NCI-H1436 (cell line): ENCODE measurements at places on chromosomes 16 and 17.

DNA sequence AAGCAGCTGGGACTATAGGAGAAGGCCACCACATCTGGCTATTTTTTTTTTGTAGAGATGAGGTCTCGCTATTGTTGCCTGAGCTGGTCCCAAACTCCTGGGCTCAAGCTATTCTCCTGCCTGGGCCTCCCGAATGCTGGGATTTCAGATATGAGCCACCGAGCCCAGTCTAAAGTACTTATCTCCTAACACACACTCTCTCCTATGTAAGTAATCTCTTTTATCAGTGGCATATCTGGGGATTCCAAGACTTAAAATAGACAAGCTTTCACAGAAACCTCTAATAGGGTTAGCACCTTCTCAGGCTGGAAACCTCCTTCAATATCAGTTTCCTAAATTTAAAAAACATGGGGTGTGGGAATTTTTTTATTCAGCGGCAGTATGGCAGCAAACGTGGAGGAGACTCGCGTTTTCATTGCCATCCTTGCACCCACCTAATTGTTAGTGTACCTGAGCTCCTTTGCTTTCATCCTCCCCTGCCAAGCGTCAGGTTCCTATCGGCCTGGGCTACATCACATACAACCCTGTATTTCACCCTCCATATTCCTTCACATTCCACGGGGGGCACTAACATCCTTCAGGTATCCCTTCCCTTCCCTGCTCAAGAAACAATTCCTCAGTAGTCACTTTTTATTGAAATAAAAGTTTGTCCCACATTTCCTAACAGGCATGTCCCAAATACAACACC is 1.1 kb downstream of the EZH1 start:
- DNase-seq: no peak

DNA sequence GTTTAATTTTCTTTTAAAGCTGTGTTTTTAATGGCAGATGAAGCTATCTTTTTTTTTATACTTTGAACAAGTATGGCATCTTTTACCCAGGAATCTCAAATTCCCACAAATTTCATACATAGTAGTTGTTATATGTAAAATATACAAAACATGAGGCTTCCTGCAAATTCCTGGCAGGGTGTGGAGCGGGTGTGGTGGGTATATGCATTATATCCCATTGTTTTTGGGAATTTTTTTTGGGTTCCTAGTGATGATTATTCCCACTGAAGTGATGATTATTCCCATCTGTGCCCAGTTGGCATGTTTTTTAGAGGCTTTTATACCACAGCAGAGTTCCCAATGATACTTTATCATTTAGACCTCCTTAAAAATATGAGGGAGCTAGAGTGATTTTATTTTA is 320.4 kb downstream of the ZFHX3 start:
- no peak for DNase-seq

GRCh38 chr17:63928966-63929695 is 3.0 kb downstream of the CD79B start:
- no peak for DNase-seq

DNA sequence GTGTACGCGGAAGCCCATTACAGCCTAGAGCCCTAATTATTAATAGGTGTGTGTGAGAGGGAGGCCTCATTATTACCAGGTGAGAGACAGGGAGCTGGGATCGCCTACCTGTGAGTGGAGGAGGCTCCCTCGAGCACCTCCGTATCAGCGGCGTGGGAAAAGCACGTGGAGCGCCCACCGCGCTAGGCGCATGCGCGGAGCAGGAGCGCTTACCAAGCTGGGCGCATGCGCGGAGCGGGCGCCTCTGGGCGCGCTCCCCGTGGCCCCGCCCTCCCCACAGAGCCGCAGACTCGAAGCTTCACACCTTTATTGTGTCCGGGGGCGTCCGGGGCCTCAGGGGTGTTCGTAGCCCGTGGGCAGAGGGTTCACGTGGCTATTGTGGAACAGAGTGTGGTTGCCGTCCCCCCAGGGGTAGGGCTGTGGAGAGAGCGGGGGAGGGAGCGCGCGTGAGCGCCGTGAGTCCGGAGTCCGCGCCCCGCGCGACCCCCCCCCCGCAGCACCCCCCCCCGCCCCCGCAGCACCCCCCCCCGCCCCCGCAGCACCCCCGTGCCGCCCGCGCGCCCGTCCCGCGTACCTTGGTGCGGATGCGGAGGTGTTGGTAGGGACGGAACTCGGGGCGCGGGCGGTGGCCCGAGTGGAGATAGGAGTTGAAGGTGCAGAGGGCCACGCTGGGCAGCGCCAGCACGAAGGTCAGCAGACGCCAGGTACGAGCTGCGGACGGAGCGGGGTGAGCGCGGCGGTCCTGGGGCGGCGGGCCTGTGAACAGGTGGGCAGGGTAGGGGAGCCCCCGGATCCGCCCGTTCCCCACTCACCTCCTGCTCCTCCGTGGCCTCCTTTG is 500 bp downstream of the COX6A2 start:
- no peak for DNase-seq

DNA sequence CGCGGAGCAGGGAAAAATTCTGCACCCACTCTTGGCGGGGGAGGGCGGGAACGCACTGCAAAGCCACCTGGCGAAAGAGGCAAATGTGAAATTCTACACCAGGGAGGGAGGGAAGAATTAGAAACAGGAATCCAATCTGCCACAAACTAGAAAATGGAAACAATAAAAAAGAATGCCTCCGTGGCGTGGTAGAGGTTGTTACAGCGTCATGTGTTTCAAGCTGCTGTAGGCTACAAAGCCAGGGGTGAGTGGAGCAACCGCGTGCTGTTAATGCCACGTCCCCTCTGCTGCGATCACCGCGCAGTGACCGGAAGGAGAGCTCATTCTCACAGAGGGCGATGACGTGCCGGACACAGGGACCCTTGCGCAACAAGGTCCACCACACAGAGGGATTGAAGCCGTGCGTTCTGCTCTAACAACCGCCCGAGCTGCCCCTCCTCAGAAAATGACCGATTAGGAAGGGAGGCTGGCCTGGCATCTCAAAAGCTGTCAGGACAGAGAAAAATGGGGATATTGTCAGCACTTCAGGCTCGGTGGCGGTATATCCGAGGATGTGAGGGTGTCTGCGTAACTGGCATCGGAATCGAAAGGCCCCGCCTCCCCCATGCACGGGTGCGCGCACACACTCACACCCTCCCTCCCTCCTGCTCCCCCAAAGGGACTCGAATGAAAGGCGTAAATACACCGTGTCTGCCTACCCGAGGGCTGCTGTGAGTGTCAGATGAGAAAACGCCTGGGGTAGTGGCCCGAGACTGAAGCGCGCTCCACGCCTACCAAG is 70.8 kb upstream of the TNRC6C start:
- DNase-seq: peak; percentile 80

GRCh38 chr17:14098246-14098645 is 28.9 kb downstream of the COX10 start:
- no peak for DNase-seq

DNA sequence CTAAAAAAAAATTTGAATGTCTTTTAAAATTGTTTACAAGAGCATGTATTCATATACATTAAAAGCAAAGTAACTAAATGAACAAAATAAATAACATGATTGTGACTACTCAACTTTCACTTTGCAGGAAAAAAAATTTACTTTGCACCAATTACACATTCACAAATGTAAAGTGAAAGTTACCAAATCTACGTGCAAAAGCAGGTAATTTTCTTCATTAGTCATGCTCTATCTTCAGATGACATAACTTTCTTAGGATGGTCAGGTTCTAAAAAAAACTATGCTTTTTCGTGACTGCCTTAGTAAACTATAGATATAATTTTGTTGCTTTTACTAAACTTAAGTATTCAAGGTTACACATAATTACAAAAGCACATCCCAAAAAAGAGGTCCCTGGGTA is 17.0 kb upstream of the ABCA10 start:
- DNase-seq: no peak

- DNase-seq: no peak
These were observed 135.9 kb downstream of the KATNIP start for GRCh38 chr16:27685807-27686206.

DNA sequence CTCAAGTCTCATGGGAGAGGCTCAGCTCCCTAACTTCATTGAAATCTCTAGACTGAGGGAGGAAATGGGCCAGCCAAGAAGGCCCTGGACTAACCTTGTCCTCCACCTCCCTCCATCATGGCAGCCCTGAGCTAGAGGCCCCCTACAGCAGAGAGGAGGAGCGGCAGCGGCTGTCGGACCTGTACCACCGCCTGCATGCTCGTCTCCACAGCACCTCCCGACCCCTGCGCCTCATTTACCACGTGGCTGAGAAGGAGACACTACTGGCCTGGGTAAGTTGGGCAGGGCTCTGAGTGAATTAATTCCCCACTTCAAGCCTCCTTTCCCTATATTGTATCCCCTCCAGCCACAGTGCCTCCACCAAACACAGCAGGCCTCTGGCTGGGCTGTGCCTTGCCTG is 3.8 kb upstream of the SYCE1L start:
- no peak for DNase-seq

DNA sequence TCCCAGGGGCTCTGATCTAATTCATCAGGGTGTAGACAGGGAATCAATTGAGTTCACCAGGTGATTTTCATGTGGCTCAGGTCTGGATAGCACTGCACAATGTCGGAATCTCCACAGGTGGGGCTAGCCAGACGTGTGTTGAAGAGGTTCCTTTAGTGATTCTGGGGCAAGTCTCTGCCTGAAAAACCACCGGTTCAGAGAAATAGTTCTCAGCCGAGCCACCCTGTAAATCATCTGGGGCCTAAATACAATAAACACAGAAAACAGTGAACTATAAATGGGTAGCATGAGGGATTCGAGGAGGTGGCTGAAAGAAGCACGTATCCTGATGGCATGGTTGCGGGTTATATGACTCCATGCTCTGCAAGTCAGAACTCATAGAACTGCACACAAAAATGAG is 21.3 kb downstream of the ASPA start:
- no peak for DNase-seq

GRCh38 chr16:2331931-2332267 is 8.6 kb downstream of the ABCA3 start:
- no peak for DNase-seq

DNA sequence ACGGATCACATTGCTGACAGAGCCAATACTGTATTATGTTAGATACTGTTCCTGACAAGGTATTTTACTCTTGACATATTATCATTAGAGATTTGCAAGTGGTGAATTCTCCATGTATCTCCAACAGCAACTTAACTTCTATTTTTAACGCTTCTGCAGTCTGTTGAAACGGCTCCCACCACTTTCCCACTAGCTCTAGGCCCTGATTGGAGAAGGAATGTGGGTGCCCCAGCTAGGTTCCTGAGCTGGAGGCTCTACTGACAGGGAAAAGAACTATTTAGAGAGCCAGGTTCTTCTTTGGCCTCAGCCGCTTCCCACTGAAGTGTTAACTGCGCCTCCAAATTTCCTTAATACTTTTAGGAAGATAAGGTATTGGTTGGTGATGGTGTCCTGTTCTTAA is 191.8 kb downstream of the RBFOX1 start:
- no peak for DNase-seq

DNA sequence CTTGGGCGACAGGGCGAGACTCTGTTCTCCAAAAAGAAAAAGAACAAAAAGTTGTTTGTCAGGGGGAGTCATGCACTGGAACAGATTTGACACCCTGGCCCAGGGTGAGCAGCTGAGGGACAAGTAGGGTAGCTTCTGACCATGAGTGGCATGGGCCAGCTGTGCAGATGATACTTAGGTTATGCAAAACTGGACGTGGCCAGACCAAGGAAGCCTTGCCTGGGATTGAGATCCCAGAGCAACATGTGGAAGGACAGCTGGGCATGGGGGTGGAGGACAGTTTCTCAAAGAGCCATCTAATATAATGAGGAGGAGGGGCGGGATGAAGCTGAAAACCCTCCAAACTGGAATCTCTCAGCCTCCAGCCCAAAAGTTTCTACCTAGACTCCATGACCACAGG is 19.6 kb upstream of the SLC35B1 start:
- DNase-seq: no peak

DNA sequence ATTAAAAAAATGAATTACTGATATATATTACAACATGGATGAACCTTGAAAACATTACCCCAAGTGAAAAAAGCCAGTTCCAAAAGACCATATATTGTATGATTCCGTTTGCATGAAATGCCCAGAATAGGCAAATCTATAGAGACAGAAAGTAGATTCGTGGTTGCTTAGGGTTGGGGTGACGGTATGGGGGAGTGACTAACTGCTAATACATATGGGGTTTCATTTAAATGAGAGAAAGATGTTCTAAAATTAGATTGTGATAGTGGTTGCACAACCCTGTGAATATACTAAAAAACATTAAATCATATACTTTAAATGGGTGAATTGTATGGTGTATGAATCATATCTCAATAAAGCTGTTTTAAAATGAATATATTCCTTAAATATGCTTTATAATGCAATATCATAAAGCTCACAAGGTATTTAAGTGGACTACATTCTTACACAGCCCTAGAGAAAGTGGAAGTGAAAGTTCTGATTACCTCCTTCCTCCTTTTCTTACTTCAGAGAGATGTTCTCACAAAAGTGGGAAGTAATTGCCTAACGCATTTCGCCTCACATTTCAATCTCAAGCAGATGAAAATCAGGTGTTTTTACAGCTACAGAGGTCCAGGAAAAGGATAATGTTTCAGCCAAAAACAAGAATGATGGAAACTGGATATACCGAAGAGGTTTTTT is 142.7 kb upstream of the GNAO1 start:
- DNase-seq: no peak

- no peak for DNase-seq
These were observed 74.8 kb upstream of the RPL38 start for GRCh38 chr17:74128456-74129211.

DNA sequence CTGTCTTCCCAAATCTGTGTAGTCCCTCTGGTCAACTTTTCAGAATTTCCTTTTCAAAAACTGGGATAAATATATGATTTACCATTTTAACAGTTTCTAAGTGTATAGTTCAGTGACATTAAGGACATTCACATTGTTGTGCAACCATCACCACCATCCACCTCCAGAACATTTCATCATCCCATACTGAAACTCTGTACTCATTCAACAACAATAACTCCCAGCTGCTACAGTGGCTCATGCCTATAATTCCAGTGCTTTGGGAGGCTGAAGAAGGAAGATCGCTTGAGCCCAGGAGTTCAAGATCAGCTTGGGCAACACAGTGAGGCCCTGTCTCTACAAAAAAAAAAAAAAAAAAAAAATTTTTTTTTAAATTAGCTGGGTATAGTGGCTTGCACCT is 131.0 kb downstream of the AATF start:
- DNase-seq: no peak

- DNase-seq: no peak
These were observed 47.5 kb downstream of the BAIAP2 start for GRCh38 chr17:81082177-81083073.

- no peak for DNase-seq
These were observed at the start of gene MSLN for GRCh38 chr16:760545-761343. TSS of gene MSLN (plus strand) at chr16:760734. CDS start at chr16:762681, 1,947 bp downstream.

DNA sequence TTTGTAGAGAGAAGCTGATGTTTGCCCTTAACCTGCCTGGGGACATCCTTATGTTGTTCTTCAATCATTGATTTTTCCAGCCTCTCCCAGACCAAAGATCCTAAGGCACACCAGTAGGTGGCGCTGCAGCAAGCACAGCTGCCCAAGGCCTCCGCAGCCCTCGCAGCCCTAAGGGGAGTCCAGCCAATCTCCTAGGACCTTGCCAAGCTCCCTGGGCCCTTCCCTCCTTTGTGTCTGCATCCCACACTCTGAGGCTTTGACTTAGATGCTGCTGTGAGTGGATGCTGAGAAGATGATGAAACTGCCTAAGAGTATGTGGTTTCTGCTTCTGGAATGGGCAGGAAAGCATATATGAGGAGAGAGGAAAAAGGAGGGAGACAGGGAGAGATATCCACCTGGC is 47.1 kb downstream of the SPACA3 start:
- peak; percentile 24 for DNase-seq

- no peak for DNase-seq
These were observed 31.5 kb downstream of the RAB11FIP3 start for GRCh38 chr16:456891-457483.
